Mesothelial cell of epicardium (in vitro differentiated cells): ENCODE measurements at places on chromosomes 3 and 15. TPM values are rescaled to one million over a fixed set of nuclear protein-coding genes. Genes with fewer than 3 reads are reported as not detected.

- no peak overlapping the region for H3K4me3 ChIP-seq
- H3K27me3 ChIP-seq: no peaks in the 10 kb centered on the region
- no peak for DNase-seq
- peaks cover 19% of the 10 kb centered on the region for H3K4me1 ChIP-seq
- peak overlapping the region; percentile 55 for H3K27ac ChIP-seq
These were observed 31.3 kb downstream of the MGA start for GRCh38 chr15:41691471-41691870.

DNA sequence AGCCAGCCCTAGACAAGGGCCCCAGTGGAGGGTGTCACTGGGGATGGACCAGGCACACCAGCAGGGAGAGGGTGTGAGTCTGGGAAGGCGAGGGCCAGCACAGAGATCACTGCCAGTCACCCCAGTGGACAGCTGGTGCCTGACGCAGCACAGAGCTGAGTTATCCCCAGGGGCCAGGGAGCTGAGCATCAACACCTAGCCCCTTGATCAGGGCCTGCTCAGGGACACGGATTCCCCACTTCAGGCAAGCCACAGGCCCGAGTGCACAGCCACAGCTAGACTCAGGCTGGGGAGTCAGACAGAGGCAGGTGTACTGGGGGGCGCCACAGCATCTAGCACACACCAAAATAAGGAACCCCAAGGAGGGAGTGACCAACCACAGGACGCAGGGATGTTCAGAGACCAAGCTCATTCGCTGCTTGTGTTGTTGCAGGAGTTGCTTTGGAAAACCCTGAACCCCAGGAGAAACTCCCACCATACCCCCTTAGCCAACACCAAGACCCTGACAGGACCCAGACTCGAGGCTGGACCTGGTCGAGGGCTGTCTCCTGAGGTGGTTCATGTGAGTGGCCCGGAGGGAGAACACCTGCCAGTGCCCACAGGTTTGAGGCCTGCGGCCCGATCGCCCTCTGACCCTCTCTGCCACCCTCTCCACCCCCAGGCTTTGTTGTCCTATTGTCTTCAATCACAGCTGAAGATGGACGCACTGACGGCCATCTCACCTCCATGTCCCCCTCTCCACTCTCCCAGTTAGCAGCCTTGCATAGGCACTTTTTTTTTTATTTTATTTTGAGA, 146.8 kb downstream of the TPRA1 start:
- DNase-seq: peak; percentile 21
- no peaks in the 10 kb centered on the region for H3K4me1 ChIP-seq
- peaks cover 49% of the 10 kb centered on the region for H3K27me3 ChIP-seq

GRCh38 chr15:42193383-42193782, 14.7 kb downstream of the VPS39 start:
- no peak overlapping the region for H3K4me3 ChIP-seq
- H3K4me1 ChIP-seq: no peaks in the 10 kb centered on the region
- no peak for DNase-seq
- no peak overlapping the region for H3K27ac ChIP-seq
- H3K27me3 ChIP-seq: no peaks in the 10 kb centered on the region

The C3orf80 gene
- total RNA-seq: not detected in 3 replicates

The DNASE1L3 gene
- total RNA-seq: 0.22 to 0.72 TPM (median 0.53 TPM) in 3 replicates

GRCh38 chr15:25094519-25094918, 139.7 kb downstream of the SNRPN start:
- H3K27me3 ChIP-seq: no peaks in the 10 kb centered on the region
- H3K36me3 ChIP-seq: peaks cover 59% of the 10 kb centered on the region
- H3K4me3 ChIP-seq: no peak overlapping the region
- H3K27ac ChIP-seq: no peak overlapping the region
- H3K4me1 ChIP-seq: no peaks in the 10 kb centered on the region
- DNase-seq: no peak

The PTH1R gene
- total RNA-seq: 34.3 to 38.0 TPM (median 36.4 TPM) in 3 replicates

DNA sequence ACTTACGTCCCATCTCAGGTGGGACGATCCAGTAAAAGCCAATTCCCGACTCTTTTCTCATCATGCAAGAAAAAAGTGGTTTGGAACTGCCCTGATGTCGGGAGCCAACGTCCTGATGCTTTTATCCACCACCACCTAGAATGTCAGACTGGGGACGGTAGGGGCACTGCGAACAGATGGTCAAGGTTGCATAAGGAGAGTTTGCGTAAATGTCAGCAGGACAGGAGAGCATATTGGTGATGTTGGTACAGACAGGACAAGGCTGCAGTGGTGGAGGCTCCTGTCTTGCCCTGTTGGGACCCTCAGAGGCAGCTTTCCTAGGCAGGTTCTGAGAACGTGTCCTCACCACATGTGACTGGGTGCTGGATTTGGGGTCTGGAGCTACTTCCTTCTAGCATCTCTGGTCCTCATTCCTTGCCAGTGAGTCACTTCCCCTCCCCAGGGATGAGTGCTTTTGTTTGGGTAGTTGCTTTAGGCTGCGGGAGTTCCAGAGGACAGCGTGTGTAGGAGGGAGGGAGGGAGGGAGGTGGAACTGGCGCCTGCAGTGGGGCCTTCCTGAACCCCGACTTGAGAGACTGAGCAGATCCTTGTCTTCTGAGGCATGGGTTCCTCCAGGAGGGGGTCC, 21.0 kb downstream of the THSD4 start:
- H3K27ac ChIP-seq: no peak overlapping the region
- H3K4me3 ChIP-seq: no peak overlapping the region
- peaks cover 39% of the 10 kb centered on the region for H3K4me1 ChIP-seq
- DNase-seq: no peak

The SV2B gene
- total RNA-seq: 0.14 to 0.29 TPM (median 0.18 TPM) in 3 replicates

GRCh38 chr3:195269375-195270078, 1.4 kb downstream of the XXYLT1 start:
- peaks cover 20% of the 10 kb centered on the region for H3K4me1 ChIP-seq
- H3K27ac ChIP-seq: no peak overlapping the region
- peaks cover 9% of the 10 kb centered on the region for H3K36me3 ChIP-seq
- no peak for DNase-seq
- no peaks in the 10 kb centered on the region for H3K27me3 ChIP-seq

GRCh38 chr3:127525373-127525772, 65.2 kb downstream of the TPRA1 start:
- no peaks in the 10 kb centered on the region for H3K4me1 ChIP-seq
- no peaks in the 10 kb centered on the region for H3K36me3 ChIP-seq
- H3K4me3 ChIP-seq: no peak overlapping the region
- H3K27me3 ChIP-seq: peaks cover 51% of the 10 kb centered on the region
- no peak overlapping the region for H3K27ac ChIP-seq
- DNase-seq: no peak

DNA sequence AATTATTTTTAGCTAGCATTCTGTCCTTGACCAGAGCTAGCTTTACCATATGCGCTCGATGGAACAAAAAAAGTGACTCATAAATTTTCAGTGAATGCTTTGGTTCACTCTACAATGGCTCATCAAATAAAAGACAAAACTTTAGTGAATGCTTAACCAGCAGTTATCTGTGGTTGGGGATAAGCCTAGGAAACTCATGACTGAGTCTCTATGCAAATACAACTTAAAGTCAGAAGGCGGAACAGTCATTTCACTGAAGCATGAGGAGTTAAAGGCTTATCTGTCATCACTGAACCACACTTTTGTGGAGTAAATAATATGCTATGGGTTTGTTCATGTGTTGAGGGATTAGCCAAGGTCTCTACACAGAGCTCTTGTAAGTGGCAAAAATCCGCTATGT, 308.4 kb downstream of the SQOR start:
- no peaks in the 10 kb centered on the region for H3K36me3 ChIP-seq
- H3K4me1 ChIP-seq: no peaks in the 10 kb centered on the region
- DNase-seq: no peak
- H3K27ac ChIP-seq: no peak overlapping the region
- H3K4me3 ChIP-seq: no peak overlapping the region

The FBXO40 gene
- total RNA-seq: not detected in 3 replicates

DNA sequence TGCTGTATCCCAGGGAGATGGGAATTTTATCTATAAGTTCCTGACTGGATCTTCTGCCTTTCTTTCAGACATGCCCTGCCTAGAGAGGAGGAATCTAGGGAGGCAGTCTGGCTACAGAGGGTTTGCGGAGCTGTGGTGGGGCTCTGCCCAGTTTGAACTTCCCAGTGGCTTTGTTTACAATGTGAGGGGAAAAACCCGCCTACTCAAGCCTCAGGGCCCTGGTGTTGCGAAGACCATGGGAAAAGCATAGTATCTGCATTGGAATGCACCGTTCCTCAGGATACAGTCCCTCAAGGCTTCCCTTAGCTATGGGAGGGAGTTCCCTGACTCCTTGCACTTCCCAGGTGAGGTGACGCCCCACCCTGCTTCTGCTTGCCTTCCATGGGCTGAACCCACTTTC, 168.7 kb downstream of the TMEM108 start:
- no peaks in the 10 kb centered on the region for H3K36me3 ChIP-seq
- DNase-seq: no peak
- H3K4me3 ChIP-seq: no peak overlapping the region
- H3K4me1 ChIP-seq: peaks cover 9% of the 10 kb centered on the region
- H3K27ac ChIP-seq: no peak overlapping the region
- no peaks in the 10 kb centered on the region for H3K27me3 ChIP-seq

DNA sequence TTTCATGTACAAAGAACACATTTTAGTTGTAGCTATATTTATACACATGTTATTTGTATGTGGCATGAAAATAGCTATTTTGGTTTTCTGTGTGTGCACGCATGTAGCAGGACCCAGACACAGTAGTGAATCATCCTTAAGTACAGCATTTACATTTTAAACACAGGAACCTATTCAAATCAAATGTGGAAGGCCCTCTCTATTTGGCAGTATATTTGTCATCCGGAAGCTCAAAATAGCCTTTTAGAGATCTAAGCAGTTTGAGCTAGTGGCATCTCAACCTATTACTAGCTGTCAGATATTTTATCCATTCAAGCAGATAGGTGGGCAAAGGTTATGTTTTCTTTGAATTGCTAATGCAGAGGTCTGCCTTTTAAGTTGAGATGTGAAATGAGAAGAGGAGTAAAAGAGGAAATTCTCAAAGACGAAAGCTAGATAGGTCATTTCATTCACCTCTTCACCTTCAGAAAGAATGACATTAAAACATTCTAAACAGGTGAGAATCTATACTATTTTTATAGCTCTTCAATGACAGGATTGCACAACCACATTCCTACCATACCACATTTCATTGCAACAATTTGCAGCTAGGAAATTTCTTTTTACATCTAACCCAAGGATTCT, 46.3 kb upstream of the TIPARP start:
- H3K27me3 ChIP-seq: no peaks in the 10 kb centered on the region
- peaks cover 45% of the 10 kb centered on the region for H3K4me1 ChIP-seq
- H3K36me3 ChIP-seq: no peaks in the 10 kb centered on the region
- DNase-seq: no peak
- H3K4me3 ChIP-seq: no peak overlapping the region
- H3K27ac ChIP-seq: peak overlapping the region; percentile 91

The ZNF502 gene
- not detected in 3 replicates for total RNA-seq

GRCh38 chr3:187810021-187810446, 64.8 kb upstream of the BCL6 start:
- DNase-seq: no peak
- peak overlapping the region; percentile 76 for H3K27ac ChIP-seq
- peaks cover 33% of the 10 kb centered on the region for H3K4me1 ChIP-seq
- H3K27me3 ChIP-seq: no peaks in the 10 kb centered on the region
- peak overlapping the region; percentile 0 for H3K4me3 ChIP-seq
- no peaks in the 10 kb centered on the region for H3K36me3 ChIP-seq

GRCh38 chr3:122690096-122690495, 9.5 kb downstream of the PARP14 start:
- H3K36me3 ChIP-seq: peaks cover 48% of the 10 kb centered on the region
- H3K4me1 ChIP-seq: no peaks in the 10 kb centered on the region
- H3K27me3 ChIP-seq: no peaks in the 10 kb centered on the region
- H3K27ac ChIP-seq: no peak overlapping the region
- H3K4me3 ChIP-seq: no peak overlapping the region

- H3K4me3 ChIP-seq: no peak overlapping the region
- H3K27me3 ChIP-seq: peaks cover 27% of the 10 kb centered on the region
- H3K27ac ChIP-seq: no peak overlapping the region
- no peak for DNase-seq
- H3K36me3 ChIP-seq: no peaks in the 10 kb centered on the region
- no peaks in the 10 kb centered on the region for H3K4me1 ChIP-seq
These were observed 233.8 kb downstream of the NTRK3 start for GRCh38 chr15:88022716-88023115.

DNA sequence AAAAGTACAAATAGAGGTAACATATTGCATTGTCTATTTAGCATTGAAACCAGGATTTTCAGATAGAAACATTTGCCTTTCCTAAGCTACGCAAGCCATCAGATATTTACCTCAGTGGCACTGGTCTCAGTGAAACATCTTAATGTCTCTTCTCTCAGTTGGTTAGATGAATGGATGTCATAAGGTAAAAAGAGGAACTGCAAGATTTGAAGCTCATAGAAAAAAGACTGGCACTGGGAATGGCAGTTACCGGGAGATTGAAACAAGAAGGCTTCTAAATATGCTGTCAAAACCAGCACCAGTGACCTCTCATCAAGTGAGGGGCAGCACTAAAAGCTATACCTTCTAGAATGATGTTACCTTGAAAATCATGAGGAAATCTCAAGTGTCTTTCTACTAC, 486.4 kb downstream of the FHIT start:
- H3K27ac ChIP-seq: no peak overlapping the region

- peak overlapping the region; percentile 95 for H3K27ac ChIP-seq
- no peaks in the 10 kb centered on the region for H3K36me3 ChIP-seq
- H3K4me3 ChIP-seq: no peak overlapping the region
- H3K4me1 ChIP-seq: peaks cover 50% of the 10 kb centered on the region
- H3K27me3 ChIP-seq: no peaks in the 10 kb centered on the region
- no peak for DNase-seq
These were observed 112.8 kb downstream of the WNT7A start for GRCh38 chr3:13767030-13767429.

- no peak overlapping the region for H3K27ac ChIP-seq
- peak overlapping the region; percentile 67 for H3K4me3 ChIP-seq
- no peak for DNase-seq
- H3K36me3 ChIP-seq: peaks cover 4% of the 10 kb centered on the region
- H3K4me1 ChIP-seq: no peaks in the 10 kb centered on the region
These were observed 113.7 kb upstream of the GOLGA8J start for GRCh38 chr15:29968895-29969561.

The CCDC191 gene
- total RNA-seq: 8.8 to 10.8 TPM (median 10.3 TPM) in 3 replicates

- peaks cover 6% of the 10 kb centered on the region for H3K36me3 ChIP-seq
- no peak overlapping the region for H3K4me3 ChIP-seq
- peaks cover 6% of the 10 kb centered on the region for H3K4me1 ChIP-seq
- no peak for DNase-seq
- no peak overlapping the region for H3K27ac ChIP-seq
- H3K27me3 ChIP-seq: no peaks in the 10 kb centered on the region
These were observed 4.8 kb downstream of the SEMA4B start for GRCh38 chr15:90205886-90206285.

The SOX14 gene
- 0.18 to 0.44 TPM (median 0.18 TPM) in 3 replicates for total RNA-seq

- no peaks in the 10 kb centered on the region for H3K27me3 ChIP-seq
- peaks cover 12% of the 10 kb centered on the region for H3K4me1 ChIP-seq
- H3K27ac ChIP-seq: no peak overlapping the region
- no peaks in the 10 kb centered on the region for H3K36me3 ChIP-seq
- no peak for DNase-seq
- H3K4me3 ChIP-seq: no peak overlapping the region
These were observed 87.8 kb downstream of the DPPA2 start for GRCh38 chr3:109228391-109229080.

GRCh38 chr3:170768334-170768801, 101.6 kb downstream of the RPL22L1 start:
- no peak for DNase-seq
- H3K27me3 ChIP-seq: no peaks in the 10 kb centered on the region
- no peak overlapping the region for H3K4me3 ChIP-seq
- no peak overlapping the region for H3K27ac ChIP-seq
- no peaks in the 10 kb centered on the region for H3K36me3 ChIP-seq

- no peak overlapping the region for H3K27ac ChIP-seq
- H3K27me3 ChIP-seq: no peaks in the 10 kb centered on the region
- peaks cover 17% of the 10 kb centered on the region for H3K4me1 ChIP-seq
- H3K36me3 ChIP-seq: no peaks in the 10 kb centered on the region
These were observed 233.4 kb downstream of the ITPR1 start for GRCh38 chr3:4726549-4726948.

GRCh38 chr15:67521783-67522568, 1.0 kb downstream of the C15orf61 start:
- DNase-seq: no peak
- peaks cover 28% of the 10 kb centered on the region for H3K4me1 ChIP-seq
- H3K27me3 ChIP-seq: no peaks in the 10 kb centered on the region
- peak overlapping the region; percentile 97 for H3K27ac ChIP-seq
